ENCODE measurements at places on chromosomes 2 and 18.
A peak's percentile ranks its signal among the peaks of the same experiment; 100 is the strongest.

GRCh38 chr2:199118673-199119112 lies 339.0 kb downstream of the SATB2 start:
- no peak for DNase-seq

- DNase-seq, result no peak
These were observed 733.2 kb upstream of the PKDCC start for GRCh38 chr2:41314511-41315070.

DNA sequence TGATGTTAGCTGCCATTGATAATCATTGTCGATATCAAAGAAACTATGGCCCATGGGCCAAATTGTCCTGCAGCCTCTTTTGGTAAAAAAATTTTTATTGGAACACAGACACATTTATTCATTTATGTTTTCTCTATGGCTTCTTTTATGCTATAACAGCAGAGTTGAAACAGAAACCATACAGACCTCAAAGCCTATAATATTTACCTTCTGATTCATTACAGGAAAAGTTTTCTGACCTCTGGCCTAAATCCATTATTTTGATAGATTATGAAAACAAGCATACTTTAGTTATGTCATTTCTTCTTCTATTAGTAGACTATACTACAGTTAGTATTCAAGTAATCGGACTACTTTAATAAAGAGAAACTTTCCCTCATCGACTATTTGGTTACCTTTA lies 349.7 kb upstream of the GALNT5 start:
- no peak for DNase-seq

DNA sequence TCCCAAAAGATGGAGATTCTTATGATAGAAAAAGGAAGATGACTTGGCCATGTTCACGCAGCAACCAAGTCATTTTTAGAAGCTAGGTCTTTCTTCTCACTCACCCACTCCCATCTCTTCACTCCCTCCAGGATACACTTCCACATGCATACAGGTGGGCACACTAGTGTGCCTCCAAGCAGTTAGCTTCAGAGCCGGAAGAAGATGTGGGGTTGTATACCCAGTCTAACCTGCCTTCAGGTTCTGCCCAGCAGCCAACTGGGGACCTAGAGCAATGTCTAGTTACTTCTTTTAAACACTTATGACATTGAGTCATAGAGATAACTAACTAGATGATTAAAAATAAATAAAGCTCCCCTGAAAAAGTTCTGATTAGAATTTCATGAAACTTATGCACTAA lies 21.8 kb upstream of the TANK start:
- no peak for DNase-seq

DNA sequence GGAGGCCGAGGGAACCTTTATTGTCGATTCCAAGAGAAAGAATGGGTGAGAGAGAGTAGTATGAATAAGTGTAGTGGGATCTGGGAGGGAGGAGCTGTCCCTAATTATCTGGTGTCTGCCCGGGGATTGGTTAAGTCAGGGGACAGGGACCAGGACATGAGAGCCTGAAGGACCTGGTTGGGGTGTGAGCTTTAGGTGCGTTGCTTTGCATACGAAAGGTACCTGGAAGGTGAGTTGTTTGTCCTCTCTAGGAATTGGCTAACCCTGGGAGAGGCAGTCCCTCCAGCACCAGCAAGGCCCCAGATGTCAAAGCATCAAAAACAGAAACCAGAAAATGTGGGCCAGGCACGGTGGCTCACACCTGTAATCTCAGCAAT lies 48.1 kb upstream of the RPL31 start:
- no peak for DNase-seq

DNA sequence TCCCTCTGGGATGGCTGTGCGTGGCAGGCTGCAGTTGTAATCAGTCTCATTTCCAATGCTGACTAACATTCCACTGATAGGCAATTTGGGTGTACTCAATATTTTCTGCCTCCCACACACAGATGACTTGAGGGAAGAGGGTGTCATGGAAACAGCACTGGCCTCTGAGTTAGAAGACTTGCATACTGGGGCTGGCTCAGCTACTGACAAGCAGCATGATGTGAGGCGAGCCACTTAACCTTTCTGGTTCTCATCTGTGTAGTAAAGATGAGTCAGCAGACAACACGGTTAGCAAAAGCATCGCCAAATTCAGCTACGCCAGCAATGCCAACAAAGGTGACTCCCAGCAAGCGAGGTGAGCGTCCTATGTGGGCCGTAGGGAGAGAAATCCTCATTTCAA lies 73.5 kb downstream of the COLEC12 start:
- peak; percentile 40 for DNase-seq
